Fibroblast of upper back skin (primary cell): ENCODE measurements at places on chromosomes 7 and 10.

- DNase-seq, result no peak
Measured at GRCh38 chr10:119319161-119319919, 112.0 kb downstream of the GRK5 start.

GRCh38 chr10:50992356-50992901 is 81.9 kb upstream of the PRKG1 start:
- peak; percentile 43 for DNase-seq

- DNase-seq, result peak; percentile 51
Measured at GRCh38 chr10:60943316-60944057, 498 bp downstream of the RHOBTB1 start.

DNA sequence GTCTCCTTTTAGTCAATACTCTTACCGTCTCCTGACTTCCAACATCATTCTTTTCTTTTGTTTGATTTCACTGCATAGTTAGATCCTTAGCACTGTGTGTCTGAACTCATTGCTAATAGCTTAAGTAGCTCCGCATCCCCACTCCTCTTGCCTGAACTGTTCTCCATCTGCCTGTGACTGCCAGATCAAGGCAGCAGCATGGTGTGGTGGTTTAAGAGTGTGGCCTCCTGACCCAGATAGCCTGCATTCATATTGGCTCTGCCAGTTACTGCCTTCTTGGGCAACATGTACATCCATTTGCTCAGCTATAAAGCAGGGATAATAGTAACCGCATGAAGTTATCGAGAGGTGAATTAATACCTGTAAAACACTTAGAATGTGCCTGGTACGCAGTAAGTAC is 50.8 kb downstream of the SUFU start:
- DNase-seq, result no peak

DNA sequence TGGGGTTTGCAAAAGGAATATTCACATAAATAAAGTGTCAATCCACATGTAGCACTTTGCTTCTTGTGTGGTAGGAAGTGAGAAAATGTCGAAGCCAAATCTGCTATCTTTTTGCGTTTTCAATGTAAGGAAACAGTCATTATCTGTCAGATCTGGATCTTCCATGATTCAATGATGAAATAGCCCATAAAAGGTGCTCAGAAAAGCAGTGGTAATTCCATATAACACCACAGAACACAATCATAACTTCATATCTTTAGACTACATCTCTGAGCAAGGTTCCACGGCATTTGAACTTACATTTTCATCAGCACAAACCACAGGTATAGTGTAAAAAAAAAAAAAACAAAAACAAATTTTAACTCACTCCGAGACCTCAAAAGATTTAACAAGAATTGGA is 39.9 kb upstream of the EGR2 start:
- no peak for DNase-seq

- DNase-seq, result no peak
Measured at GRCh38 chr7:49228426-49229098, 304.2 kb downstream of the CDC14C start.

DNA sequence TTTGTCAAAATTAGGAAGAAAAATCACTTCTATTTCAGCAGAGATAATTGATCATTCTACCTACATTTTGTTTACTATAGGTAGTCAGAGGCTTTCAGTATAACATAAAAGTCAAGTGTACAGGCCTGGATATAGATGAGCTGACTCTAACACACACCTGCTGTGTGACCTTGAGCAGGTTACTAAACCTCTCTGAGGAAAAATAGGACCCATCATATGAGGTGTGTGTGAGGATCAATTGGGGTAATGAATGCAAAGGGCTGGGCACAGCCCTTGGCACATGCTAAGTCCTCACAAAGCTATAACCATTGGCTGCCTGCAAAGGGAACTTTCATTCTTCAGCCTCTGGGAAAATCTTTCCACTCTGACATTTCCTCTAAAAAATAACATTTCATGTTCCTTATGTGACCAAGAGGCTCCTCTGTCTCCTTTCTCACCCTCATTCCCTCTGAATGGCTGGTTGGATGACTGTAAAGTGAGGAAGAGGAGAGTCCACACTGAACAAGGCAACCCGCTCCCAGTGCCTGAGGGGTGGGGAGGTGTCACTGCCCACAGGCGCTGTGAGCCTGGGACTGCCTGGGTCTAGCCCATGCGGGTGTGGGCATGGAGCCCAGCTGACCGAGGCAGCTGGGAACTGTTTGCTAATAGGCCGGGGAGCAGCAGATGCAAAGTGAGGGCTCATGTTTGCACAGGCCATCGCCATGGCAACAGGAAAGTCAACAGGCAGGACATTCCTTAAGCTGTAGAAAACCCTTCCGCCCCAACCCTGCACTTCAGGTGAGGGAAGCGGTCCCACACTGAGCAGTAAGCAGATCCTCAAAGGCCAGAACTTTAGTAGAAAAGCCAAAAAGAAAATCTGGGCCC is 36.8 kb downstream of the MYOF start:
- DNase-seq, result peak; percentile 90

GRCh38 chr10:24382979-24383663 is 174.2 kb downstream of the KIAA1217 start:
- no peak for DNase-seq

DNA sequence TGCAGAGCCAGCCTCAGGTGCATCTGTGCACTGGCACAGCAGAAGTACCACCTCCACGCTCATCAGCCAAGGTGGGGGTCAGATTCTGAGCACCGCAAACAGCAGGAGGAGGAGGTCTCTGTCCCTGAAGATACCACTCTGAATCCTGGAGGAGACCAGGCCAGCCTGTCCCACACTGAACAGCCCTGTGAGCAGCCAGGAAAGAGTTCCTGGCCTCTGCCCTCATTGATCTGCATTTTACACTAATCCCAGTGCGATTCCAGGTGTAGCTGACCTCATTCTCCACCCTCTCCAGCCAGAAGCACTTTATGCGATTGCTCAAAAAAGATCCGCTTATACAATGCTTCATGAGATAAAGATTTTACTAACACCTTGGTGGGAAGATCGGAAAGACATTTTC is 99.1 kb upstream of the CACUL1 start:
- DNase-seq, result no peak

DNA sequence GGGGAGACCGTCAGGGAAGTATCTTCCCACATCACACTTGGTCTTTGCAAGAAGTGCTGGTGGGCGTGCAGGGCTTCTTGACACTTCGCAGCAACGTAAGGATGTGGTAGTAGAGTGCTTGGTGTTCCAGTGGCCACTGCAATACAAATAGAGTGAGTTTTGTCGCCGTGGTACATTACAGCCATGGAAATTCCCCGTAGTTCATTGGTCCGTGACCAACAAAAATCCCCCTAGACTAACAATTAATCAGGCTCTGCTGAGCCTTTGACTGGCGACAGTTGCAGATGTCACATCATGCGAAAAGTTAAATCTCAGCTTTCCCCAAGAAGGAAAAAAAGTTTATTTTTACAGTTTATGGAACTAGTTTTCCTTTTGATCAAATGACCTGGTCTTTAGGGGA is 134.7 kb downstream of the MGMT start:
- DNase-seq, result no peak

GRCh38 chr7:34069676-34070075 is 164.3 kb downstream of the BMPER start:
- no peak for DNase-seq

DNA sequence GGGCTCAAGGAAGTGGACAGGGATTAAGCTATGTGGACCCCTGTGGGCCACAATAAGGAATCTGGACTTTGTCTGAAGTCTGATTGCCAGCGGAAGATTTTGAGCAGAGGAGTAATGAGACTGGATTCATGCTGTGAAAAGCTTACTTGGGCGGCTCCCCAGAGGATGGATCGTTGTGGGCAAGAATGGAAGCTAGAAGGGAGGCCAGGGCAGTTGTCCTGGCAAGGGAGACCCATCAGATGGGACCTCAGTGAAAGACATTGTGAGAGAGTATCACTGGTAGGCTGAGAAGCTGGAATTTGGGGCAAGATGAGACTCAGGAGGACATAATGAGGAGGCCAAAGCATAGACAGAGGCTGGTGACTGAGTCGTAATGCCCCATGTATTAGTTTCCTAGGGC is 15.6 kb downstream of the ABCC2 start:
- DNase-seq, result no peak

GRCh38 chr7:111392294-111392693 is 170.0 kb downstream of the IMMP2L start:
- DNase-seq, result no peak

DNA sequence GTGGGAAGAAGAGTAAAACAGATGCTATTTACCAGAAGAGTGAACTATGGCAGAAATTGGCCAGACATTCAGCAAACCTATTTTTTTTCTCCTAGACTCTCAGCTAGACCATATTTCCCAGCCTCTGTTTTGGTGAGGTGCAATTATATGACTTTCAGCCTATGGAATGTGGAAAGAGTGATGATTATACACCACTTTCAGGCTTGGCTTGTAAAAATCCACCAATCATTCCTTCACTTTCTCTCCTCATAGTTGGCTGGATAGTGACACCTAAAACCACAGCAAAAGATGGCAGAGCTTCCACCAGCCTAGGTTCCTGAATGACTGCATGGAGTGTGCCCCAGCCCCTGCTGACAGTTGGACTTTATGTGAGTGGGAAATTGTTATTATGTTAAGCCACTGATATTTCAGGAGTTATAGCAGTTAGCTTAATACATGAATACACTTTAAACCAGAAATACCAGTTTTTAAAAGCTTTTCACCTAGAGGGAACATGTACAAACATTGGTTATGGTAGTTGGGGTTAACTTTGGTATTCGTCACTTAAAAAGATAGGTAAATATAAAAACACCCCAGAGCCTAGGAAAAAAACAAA is 19.1 kb upstream of the TNKS2 start:
- no peak for DNase-seq

- DNase-seq, result no peak
Measured at GRCh38 chr10:71736570-71736952, 17.0 kb upstream of the C10orf105 start.

DNA sequence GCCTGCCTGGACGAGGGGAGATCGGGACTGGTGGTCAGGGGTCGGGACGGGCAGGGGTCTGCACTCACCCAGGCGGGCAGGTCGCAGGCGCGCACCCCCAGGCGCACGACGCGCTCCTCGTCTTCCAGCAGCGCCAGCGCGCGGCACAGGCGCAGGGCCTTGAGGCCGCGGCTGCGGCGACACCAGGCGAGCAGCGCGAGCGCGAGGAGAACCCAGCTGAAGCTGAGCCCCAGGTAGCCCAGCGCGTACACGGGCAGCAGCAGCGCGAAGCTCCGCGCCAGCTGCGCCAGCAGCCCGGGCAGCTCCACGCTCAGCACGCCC is 328 bp downstream of the ESYT2 start:
- peak; percentile 66 for DNase-seq

GRCh38 chr7:122305475-122306319 is 1.1 kb upstream of the FEZF1 start:
- DNase-seq, result no peak

DNA sequence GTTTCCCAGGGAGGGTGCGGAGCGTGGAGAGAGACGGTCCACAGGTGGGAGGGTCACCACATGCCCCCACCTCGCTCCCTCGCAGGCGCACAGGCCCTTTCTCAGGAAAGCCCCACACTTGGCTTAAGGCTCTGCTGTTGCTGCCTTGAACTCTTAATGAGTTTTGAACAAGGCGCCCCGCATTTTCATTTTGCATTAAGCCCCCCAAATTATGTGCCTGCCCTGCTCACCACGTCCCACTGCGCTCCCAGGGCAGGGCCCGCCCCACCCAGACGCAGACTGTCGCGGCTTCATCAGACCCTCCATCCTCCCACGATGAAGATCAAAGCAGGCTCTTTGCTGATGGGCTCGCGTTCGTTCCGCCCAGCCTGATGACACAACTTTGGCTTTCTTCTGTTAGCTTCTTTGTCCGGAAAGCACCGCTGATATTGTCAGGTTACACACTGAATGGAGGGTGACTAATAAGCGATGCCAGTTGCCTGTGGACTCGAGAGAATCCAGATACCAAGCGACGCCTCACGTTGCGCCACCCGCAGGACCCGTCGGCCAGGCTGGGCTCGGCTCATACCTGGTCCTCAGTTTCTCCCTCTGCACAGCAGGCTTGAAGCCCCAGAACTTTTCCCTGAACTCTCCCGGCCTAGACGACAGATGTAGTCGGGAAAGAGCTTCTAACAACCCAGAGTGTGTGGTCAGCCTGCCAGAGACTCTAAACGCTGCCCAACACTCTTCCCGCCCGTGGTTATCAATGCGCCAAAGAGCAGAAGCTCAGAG is 9.5 kb downstream of the CALML3 start:
- DNase-seq, result no peak

- DNase-seq, result peak; percentile 46
Measured at GRCh38 chr7:70529914-70530585, 601.9 kb upstream of the GALNT17 start.

DNA sequence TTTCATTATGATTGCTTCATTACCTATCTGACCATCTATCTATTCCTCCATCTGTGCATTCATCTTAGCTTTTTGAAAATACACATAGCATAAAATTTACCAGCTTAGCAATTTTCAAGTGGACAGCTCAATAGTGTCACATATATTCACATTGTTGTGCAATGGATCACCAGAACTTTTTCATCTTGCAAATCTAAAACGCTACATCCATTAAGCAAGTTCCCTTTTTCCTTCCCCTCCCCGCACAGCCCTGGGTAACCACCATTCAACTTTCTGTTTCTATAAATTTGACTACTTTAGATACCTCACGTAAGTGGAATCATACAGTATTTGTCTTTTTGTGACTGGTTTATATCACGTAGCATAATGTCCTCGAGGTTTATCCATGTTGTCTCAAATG is 78.0 kb upstream of the ADRB1 start:
- no peak for DNase-seq

DNA sequence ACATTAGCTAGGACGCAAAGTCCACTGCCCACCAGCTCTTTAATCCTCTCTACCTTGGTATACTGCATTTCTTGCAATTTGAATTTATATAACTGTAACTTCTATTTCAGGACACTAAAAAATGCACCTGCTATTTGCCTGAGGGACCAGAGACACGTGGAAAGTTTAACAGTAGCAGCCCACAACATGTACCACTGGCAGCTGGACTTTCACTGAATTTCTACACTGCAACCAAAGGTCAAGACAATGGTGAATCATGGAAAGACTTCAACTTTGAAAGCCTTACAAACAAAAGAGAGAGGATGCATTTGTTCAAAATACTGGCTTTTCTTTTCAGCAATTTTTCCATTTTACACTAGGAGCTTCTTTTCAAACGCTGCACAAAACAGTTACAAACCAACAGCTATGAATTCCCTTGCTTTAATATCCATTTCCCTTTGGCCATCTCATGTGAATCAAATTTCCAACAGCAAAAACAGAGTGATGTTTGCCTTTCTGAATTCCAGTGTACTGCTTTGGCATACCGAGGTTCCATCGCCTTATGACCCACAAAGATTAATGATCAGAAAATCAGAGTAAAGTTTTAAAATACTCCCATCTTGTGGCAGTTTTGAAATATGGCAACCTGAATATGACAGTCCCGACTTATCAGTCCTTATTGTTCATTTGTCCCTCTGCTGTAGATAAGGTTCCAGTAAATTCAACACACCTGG is 29.9 kb upstream of the HNRNPH3 start:
- DNase-seq, result peak; percentile 64

GRCh38 chr7:101987494-101987893 is 170.1 kb downstream of the CUX1 start:
- DNase-seq, result no peak

GRCh38 chr7:135800560-135800959 is 51.9 kb upstream of the FAM180A start:
- no peak for DNase-seq

GRCh38 chr7:154869436-154869835 is 133.5 kb downstream of the PAXIP1 start:
- DNase-seq, result no peak

- no peak for DNase-seq
Measured at GRCh38 chr7:76281006-76281705, 21.3 kb upstream of the HSPB1 start.
